ENCODE measurements at places on chromosomes 16 and 17. TPM values are rescaled to one million over a fixed set of nuclear protein-coding genes. Genes with fewer than 3 reads are reported as not detected.

The C17orf50 gene
- total RNA-seq: not detected

The NUP88 gene
- total RNA-seq: 136 TPM

The ZSCAN10 gene
- not detected for total RNA-seq

The EME1 gene
- total RNA-seq: 13.0 TPM

GRCh38 chr16:57915811-57916488 is 55.0 kb downstream of the CNGB1 start:
- DNase-seq: no peak

GRCh38 chr16:70582280-70582978 is 58.8 kb downstream of the SF3B3 start:
- DNase-seq: peak; percentile 71

DNA sequence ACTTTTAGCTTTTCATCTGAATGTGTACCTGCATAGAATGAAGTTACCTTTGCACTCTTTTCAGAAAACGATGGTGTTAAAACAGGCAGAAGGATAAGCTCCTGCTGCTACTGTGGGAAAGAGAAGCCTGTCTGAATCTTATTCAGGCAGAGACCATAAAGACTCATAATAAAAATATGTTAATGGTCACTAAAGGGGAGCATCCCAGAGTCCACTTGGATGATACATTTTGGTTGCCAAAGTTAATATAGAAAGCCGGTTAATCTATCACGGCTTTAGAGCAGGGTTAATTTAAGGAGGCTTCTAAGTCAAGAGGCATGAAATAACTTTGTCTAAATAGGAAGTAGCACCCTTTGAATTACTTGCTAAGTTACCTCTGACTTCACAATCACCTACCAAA is 2.9 kb downstream of the MARCHF10 start:
- DNase-seq: no peak

DNA sequence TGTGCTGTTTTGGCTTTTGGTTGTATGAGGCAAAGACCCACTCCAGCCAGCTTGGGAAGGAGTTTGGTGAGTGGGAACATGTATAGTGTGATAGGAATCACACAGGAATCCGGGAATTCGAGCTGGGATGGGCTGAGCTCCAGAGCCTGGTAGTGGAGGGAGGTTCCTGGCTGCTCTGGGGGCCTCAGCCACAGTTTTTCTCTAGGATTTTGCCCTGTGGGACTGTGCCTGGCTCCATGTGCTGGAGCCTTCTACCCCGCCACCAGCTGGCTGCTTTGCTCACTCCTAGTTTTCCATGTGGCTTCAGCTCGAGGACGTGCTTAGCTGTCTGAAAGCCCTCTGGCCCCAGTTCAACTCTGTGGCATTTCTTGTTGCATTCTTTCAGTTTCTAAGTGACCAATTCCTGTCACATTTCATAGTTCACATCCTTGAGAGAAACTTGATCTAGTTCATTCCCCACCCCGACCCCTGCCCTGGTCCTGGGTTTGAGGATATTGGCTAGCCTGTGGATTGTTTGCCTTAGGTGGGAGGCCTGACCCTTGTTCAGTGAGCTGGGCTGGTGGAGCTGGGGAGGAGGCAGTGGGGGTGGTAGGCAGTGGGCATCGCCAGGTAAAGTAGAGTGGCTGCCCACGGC is 5.0 kb downstream of the SEC14L1 start:
- DNase-seq: peak; percentile 81

- DNase-seq: no peak
These were observed 430 bp downstream of the BCAS3 start for GRCh38 chr17:60678118-60678444.

DNA sequence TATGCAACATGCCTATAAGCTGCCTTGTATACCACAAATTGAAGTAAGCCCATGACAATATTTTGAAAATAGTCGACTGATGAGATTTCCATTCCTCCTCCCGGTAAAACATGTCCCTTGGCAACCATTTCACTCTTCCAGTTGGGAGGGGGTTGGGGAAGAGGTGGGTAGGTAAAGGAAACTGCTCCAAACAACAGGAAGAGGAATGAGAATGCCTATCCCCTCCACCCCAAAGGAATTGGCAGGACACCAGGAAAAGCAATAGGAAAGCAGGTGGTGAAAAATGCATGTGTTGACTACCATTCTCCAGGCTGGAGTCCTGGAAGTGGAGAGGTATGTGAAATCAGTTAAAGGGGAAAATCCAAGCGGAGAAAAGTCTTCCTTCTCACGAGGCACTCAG is 455.9 kb upstream of the PSMD7 start:
- DNase-seq: no peak

DNA sequence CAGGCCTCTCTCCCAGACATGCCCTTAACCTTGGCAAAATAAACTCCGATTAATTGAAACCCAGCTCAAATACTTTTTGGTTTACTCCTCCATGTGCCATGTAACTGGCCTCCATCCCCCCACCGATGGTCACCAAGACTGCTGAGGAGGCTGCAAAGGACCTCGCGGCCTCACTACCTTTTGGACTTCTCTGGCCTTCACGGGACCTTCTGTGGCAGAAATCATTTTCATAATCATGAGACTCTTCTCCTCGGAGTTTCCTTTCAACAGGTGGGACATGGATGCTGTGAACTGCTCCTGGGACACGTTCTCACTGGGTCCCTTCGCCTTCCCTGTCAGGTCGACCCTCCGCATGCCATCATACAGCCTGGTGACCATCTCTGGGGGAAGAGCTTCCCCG is 9.0 kb downstream of the MEAK7 start:
- DNase-seq: no peak

- no peak for DNase-seq
These were observed 44.3 kb downstream of the SOCS3 start for GRCh38 chr17:78315355-78316114.

- DNase-seq: no peak
These were observed 4.3 kb downstream of the KNOP1 start for GRCh38 chr16:19713697-19714096.

DNA sequence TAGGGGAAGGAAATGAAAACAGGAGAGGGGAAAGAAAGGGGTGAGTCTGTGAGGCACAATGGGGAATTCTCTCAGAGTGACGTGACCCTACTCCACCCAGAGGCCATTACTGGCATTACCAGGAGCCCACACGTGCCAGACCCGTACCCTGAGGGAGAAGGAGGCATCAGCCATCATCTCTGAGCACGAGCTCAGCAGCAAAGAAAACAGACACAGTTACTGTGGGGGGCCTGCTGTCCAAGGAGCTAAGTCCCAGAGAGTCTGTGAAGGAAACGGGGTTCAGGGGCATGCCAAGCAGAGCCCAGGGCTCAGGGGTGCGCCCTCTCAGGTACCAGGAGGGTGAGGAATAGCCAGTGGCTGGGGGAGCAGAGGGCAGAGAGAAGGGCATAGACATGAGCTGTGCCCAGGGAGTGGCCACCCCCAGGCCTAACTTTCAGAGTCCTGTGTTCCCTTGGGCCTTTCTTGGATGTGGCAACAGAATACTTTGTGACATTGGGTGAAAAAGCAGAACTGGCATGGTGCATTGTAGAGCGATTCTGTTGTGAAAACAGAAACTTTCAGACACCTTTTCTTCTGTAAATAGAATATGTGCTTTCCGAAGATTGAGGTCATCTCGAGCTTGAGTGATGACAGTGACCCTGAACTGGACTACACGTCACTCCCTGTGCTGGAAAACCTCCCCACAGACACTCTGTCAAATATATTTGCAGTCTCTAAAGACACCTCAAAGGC is 11.3 kb downstream of the TAF1C start:
- DNase-seq: peak; percentile 81

DNA sequence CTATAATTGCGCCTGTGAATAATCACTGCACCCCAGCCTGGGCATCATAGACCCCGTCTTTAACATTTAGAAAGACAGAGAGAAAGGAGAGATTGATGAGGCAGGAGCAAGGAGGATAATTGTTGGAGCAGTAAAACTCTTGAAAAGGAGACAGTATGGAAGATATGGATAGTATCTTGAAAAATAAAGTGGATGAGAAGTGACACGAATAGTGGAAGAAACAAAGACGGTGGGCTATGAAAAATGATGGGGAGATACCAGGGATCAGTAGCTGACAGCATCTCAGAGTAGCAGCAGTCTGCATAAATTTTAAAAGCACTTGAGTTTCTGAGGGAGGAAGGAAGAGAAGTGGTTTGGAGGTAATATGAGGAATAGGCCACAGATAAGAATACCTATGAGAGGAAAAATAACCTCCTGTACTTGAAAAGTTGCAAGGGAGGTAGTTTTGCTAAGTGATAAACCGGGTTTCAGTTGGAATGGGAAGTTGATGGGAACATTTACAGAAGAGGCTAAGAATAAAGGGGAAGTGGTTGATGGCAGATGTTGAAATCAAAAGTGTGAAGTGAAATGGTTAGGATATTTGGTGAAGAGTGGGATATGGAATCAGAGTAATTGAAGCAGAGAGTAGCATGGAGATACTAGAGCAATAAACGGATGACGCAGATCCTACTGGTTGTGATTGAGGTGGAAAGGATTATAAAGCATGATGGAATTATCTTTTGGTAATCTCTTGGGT is 1.8 kb upstream of the PPM1D start:
- no peak for DNase-seq

GRCh38 chr17:8832711-8833352 is 33.7 kb upstream of the MFSD6L start:
- DNase-seq: peak; percentile 48

All from SK-MEL-5 (cell line).